ENCODE measurements at places on chromosomes 2 and 18.

DNA sequence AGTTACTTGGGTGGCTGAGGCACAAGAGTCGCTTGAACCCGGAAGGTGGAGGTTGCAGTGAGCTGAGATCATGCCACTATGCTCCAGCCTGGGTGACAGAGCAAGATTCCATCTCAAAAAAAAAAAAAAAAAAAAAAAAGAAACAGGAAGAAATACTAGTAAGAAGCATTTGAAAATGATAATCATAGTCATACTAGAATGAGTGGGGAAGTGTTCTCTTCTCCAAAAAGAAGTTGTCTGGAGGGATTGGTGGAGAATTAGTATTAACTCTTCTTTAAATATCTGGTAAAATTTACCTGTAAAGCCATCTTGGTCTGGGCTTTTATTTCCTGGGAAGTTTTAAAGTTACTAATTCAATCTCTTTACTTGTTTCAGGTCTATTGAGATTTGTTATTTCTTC, 131.8 kb downstream of the FAM210A start:
- DNase-seq: no peak

- DNase-seq: no peak
These were observed 145.7 kb downstream of the PTGR3 start for GRCh38 chr18:75063196-75063595.

DNA sequence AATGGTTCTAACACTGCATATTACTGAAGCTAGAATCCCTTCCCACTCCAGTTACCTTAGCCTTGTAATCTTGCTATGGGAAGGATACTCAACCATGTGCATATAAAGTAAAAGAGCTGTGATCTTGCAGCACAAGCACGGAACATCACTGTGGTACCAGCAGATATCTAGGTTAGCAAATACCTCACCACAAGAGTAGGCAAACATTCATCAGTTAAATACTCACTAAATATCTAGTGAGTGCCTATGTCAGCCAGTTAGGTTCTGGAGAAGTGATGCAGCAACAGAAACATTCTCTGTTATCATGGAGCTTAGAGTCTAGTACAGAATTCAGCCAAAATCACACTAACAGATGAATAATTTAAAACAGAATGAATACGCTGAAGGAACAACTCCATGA, 349.6 kb upstream of the UBE2E3 start:
- no peak for DNase-seq

- no peak for DNase-seq
These were observed 70.8 kb upstream of the NOSTRIN start for GRCh38 chr2:168731616-168732015.

- no peak for DNase-seq
These were observed 242.2 kb downstream of the CDH20 start for GRCh38 chr18:61575419-61575818.

- no peak for DNase-seq
These were observed 280.9 kb downstream of the NEDD4L start for GRCh38 chr18:58324824-58325480.

GRCh38 chr2:166112193-166112605, 15.6 kb downstream of the SCN1A start:
- no peak for DNase-seq

GRCh38 chr2:231720292-231720986, 12.1 kb downstream of the PTMA start:
- no peak for DNase-seq

- no peak for DNase-seq
These were observed 122.5 kb downstream of the FOXI3 start for GRCh38 chr2:88329815-88330603.

GRCh38 chr18:61531182-61531581, 198.0 kb downstream of the CDH20 start:
- DNase-seq: no peak

DNA sequence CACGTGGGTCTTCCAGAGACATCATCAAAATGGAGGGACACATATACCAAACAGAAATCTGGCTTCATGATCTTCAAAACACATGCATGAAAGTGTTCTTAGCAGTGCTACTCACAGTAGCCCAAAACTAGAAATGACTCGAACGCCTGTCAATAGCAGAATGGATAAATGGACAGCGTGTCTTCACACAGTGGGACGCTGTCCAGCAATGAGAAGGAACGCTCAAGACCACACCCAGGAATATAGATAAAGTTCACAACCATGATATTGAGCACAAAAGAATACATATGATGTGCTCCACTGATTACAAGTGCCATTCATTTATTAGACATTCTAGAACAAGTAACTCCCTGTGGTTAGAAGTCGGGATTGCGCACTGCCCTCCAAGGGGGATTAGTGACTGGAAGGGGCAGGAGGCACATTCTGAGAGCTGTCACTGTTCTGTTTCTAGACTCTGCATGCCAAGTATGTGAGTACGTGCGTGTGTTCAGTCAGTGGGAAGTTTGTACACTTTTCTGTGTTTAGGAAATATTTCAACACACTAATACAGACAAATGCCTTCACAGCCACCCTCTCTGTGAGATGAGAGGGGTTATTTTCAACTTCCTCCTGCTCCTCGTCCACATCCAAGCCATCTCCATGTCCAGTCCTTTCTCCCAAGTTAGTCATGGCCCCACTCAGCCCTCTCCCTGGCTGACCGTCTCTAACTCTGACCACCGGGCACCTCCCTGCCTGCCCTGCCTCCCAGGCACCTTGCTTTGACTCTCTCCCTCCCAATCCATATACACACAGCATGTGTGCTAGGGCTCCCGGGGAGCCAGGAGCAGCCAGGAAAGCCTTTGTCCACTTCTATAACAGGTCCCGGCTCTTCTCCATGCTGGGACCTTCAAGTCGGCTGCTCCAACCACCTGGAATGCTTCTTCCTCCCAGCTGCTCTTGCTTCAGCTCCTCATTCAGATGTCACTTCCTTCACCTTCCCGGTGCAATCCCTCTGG, 26.9 kb upstream of the TNS1 start:
- DNase-seq: no peak

DNA sequence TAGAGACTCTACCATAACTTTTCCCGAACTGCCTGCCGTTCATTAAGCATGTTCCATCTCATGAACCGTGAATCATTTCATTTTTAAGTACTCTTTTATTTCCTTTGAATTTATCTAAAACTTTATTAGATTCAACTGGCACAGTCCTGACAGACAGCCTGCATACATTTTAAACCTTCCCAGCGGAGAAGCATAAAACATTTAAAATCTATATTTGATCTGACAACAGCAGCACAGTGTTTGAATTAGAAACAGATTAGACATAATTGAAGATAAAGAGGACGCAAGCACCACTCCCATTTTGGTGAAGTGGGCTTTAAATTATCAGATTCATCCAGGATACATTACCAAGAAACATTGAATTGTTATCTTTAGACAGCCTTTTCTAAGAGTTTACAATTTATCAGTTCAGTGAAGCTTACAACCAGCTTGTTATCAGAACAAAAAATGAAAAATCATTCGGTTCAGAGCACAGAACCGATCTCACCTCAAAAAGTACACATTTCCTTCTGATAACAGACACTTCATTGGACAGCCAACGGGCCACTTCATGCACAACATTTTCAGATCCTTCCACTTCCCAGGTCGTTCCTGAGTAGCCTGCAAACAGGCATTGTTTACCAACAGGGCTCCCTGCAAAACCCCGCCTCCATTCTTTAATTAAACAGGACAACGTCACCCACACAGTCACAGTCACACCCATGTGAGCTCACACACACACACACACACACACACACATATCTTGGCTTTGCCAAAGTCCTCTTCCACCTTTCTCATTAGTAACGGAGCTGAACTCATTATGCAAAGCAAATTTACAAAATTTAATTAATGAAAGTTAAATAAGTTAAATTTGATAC, 171.2 kb downstream of the SP3 start:
- no peak for DNase-seq

DNA sequence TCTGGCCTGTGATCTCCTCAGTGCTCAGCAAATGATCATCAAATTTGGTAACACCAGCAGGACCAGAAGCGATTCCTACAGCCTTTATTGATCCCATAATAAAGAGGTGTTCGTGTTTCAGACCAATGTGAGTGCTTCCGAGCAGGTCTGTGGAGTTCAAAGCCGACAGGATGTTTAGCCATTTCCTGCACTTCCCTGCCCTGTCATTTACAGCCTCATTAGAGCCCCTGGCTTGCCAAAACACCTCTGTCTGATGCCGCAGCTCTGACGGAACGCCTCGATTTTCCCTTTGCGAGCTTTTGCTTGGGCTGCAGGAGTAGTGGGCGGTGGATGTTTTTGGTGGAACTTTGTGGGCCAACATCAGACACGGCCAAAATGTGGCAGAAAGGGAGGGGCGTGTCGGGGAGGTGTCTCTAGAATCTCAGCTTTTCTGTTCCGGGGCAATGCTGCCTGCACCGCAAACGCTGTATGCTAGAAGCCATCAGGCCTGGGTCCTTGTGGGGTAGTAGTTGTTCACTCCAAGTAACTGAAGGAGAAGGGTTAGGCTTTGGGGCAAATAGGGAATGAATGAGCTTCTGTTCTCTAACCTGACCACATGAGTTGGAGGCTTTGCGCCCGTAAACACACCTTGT, 26.1 kb upstream of the INHBB start:
- DNase-seq: no peak

GRCh38 chr2:208415897-208416296, 9.3 kb downstream of the PTH2R start:
- DNase-seq: no peak

DNA sequence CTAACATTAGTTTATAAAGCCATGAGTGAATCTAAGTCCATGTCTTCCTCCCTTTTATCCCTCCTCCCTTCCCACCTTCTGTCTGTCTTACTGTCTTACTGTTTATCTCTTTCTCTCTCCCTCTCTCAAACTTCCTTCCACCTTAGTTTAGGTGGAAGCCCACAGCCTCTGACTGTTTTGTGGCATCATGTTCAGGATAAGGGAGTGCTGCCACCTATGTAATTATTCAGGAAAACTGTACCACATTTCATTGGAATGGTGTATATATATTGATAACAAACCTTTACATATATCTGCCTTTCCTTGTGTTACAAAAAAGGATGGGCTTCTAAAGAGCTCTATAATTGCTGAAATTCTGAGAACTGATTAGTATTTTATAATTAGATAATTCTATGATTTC, 48.7 kb downstream of the NETO1 start:
- no peak for DNase-seq

DNA sequence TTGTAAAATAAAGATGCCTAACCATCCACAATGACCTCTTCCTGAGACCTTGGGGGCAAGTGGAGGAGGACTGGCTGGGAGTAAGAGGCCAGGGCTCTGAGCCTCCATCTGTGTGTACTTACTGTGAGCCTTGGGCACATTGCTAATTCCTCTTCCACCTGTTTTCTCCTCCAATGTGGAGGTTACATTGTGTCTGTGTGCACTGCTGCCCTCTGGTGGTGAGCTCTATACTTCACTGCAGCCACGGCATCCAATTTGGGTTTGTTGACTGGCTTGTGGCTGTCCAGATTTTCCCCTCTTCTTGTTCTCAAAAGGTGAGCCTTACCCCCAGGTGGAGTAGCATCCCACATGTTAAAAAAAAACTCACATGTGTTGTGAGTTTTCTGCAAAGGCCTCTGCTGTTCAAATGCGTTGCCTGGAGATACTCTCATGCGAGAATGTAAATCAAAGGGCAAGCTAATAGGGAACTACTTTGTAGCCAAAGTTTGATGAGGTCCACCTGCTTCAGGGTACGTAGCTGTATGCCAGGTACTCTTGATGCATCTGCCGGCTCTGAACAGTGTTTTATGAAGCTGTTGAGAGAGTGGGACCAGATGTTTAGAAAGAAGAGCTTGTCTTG, 80.8 kb downstream of the APOB start:
- peak; percentile 47 for DNase-seq

DNA sequence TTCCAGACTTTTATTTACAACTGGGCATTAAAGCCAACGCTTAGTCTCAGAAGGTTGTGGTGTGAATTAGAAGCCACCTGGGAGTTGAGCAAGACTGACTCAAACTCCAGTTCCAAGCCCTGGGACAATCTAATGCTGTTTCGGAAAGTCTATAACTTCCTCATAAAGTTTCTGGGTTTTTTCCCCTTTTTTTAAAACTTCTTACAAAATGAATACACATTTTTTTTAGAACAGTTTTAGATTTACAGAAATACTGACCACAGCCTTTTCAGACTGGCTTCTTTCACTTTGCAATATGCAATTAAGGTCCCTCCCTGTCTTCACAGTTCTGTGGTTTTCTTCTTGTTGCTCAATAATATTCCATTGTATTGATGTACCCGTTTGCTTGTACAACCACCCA, 115.9 kb upstream of the TWIST2 start:
- DNase-seq: no peak

Measured in activated T-helper 1 cell treated with anti-CD3 and anti-CD28 coated beads, Interleukin-2, amount 50 U/mL, for 16 hours (primary cell).